ENCODE measurements at places on chromosomes 13 and 19.

DNA sequence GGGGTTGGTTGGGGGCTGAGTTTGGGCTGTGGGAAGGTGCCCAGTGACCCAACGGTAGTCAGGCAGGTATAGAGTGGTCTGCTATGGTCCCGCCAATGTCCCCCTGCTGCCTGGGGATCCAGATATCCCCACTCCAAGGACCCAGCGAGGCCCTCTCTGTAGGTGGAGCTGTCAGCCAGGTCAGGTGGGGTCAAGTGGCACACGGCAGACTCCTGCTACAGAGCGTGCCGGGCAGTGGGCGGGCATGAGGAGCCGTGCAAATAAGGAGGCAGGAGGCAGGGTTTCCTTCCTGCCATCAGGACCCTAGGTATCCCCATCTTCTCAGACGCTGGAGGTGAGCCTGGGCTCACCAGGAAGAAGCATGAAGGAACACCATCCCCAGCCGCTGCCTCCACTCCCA, 14.9 kb downstream of the EVI5L start:
- no peak for DNase-seq

GRCh38 chr13:46373623-46374022, 13.4 kb downstream of the RUBCNL start:
- DNase-seq, result no peak

DNA sequence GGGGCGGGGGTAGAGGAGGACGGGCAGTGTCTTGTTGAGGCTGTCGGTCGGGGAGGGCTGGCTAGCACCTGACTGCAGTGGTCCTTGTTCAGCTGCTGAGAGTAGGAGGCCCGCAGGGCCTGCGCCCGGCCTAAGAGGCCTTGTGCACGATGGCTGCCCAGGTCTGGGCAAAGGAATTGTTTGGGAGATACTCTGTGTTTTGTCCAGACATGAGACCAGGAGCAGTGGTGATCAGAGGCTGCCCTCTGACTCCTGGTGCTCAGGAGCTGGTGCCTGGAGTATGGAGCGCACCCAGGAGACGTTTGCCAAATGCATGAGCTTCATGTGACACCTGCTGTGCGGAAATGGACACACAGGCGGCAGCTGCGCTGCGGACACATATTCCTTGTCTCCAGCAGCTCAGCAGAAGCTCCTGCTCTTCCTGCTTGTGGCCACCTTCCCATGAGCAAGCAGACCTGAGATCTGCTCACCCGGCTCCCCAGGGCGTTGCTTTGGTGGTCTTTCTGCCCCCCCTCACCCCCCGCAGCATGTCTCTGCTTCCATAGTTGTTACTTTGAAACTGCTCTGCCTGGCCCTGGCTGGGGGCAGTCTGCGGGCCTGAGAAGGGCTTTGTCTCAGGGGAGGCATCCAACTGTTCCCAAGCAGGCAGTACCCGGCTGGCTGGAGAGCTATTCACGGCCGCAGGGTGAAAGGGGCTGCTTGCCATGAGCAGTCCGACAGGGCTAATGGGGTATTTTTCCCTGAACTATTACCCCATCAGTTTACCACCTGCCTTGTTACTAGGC, 163.9 kb downstream of the TEX29 start:
- DNase-seq, result no peak

DNA sequence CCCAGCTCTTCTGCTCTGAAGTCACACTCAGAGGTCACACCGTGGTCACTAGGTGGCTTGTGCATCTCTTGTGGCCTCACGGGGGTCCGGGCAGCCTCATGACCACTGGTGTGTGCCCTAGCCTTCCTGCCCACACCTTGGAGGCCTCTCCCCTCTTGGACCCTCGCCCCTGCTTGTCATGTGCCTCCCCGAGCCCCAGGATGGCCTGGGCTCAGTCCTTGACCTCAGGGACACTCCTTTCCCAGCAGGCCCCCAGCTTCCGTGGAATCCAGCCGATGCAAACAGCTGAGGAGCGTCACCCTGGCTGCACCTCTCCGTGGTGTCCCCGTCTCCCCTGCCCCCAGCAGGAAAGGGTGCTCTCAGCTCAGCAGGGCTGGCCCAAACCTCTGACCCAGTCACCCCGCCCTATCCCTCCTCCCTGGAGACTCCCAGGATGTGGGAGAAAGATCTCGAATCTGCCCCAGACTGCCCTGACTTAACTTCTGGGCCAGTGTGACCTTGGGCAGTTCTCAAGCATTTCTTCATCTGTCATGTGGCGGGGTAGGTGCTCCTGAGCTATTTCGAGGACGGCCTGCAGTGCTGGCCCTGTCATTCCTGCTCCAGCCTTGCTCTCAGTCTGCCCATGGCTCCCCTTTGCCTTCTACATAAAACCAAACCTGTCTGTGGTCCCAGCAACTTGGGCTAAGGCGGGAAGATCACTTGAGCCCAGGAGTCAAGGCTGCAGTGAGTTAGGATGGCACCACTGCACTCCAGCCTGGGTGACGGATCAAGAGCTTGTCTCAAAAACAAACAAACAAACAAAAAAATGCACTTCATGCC, 4.6 kb upstream of the SLC25A42 start:
- no peak for DNase-seq

- DNase-seq, result no peak
These were observed 15.1 kb downstream of the PRAM1 start for GRCh38 chr19:8487137-8487851.

GRCh38 chr19:10001899-10002298, 8.4 kb downstream of the COL5A3 start:
- no peak for DNase-seq

GRCh38 chr13:44989941-44990340, 603 bp downstream of the GPALPP1 start:
- no peak for DNase-seq

GRCh38 chr13:112324116-112324515, 52.0 kb upstream of the SPACA7 start:
- DNase-seq, result no peak

GRCh38 chr13:45615501-45616101, at the start of gene ERICH6B:
ERICH6B (minus strand) TSS chr13:45615739; CDS start chr13:45597005, 18,734 bp downstream.
- no peak for DNase-seq

Data from epithelial cell of proximal tubule (primary cell).